Calu3 (cell line): ENCODE measurements at places on chromosomes 1 and 21.

DNA sequence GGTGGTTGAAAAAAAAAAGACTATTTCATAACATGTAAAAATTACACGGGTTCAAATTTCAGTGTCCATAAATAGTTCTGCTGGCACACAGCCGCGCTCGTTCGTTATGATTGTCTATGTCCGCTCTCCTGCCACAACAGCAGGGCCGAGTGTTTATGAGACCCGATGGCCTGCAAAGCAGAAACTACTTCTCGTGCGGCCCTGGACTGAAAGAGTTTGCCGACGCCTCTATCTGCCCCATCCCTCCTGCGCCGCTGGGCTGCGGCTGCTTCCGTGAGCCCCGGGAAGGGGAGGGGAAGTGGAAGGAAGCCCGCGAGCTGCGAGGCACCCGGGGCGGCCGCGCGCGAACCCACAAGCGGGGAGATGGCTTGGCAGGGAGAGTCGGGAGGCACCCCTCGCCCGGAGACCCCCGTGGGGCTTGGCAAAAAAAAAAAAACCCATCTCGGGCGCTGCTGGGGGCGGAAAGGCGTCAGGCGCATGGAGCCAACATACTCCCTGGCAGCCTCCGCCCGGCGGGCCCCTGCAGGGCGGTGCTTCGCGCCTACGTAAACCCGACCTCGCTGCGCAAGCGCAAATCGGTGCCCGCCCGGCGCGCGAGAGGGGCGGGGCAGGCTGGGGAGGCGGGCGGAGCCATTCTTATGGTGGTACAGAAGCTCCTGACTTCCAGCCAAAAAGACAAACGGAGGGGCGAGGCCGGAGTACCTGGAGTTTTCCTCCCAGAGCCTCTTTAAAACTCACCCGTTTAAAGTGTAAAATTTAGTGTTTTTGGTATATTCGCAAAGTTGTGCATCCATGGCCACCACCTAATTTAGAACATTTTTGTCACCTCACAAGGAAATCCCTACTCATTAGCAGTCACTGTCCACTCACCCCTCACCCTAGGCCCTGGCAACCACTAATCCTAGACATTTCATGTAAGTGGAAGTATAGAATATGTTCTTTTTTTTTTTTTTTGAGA lies 8.3 kb downstream of the SLC27A3 start:
- DNase-seq, result peak; percentile 96

- no peak for DNase-seq
These were observed at the start of gene THBS3 for GRCh38 chr1:155207806-155208540. Gene THBS3 (minus strand): TSS chr1:155207897. CDS start chr1:155207876, 21 bp downstream.

DNA sequence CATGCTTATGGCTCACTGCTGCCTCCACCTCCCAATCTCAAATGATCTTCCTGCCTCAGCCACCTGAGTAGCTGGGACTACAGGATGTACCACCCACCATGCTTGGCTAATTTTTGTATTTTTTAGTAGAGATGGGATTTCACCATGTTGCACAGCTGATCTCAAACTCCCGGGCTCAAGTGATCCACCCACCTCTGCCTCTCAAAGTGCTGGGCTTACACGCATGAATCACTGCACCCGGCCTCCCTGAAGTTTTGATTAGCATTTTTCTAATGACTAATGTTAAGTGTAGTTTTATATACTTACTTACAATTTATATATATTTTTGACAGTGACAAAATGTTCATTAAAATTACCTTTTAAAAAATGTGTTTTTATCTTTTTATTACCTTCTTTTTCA lies 41.1 kb downstream of the ZNF678 start:
- no peak for DNase-seq

DNA sequence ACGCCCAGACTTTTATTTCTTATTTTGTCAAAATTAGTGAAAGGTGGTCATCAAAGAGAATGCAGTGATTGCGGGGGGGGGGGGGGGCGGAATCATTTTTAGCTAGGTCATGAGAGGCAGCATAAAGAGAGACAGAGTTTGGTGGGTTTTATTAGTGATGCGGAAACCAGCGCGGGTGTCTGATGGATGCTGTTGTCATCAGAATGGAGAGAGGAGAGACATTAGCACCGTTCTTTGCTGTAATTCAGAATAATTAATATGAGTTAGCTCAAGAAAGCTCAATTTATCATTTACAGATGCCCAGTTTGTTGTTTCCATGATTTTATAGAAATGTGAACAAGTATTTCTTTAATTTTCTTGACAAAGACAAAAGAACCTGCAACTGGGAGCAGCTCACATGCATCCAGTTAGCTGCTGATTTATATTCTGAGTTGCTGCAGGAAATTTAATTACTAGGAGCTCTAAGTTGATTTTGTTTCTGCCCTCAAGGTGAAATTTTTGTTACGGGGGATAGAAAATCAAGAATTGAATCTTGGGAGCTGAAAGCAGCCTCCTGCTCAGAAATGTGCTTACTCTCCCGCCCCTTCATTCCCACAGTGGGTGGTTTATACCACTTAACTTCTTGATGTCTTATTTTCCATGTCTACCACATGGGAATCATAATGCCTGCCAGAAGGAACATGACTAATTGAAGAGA lies 133.4 kb upstream of the MAP1LC3C start:
- DNase-seq, result no peak

DNA sequence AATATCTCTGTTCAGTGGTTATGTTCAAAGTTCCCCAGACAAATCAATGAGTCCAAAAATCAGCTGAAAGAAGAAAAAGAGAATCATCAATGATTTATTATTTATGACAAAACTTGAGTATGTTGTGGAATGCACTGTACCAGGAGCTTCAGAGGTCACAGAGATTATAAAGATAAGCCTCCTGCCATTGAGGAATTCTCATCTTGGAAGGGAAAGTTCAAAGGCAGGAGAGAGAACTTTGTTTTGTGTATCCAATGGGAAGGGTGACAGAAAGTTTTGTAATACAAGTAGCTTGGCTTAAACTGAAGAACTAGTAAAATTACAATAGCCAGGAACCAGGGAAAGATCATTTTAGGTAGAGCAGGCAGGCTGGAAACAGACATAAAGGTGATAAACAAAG lies 367.7 kb downstream of the VAV3 start:
- no peak for DNase-seq

- no peak for DNase-seq
These were observed 34.8 kb downstream of the TTLL7 start for GRCh38 chr1:83964153-83964552.

DNA sequence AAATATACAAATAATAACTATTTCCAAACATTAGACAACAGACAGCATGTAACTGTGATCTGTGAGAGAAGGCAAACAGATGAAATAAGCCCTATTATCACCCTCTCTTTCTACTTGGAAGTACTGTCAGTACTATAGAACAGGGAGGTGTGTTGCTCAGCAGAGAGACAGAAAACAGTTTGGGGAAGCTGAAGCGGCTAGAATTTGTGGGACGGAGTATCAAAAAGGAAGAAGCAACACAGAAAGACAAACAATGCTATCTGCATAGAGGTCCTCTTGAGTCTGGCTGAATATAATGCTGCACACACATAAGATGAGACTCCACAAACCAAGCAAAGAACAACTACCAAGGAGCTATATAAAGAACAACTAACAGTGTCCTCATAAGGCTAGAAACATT lies 59.4 kb downstream of the ZZZ3 start:
- DNase-seq, result no peak

DNA sequence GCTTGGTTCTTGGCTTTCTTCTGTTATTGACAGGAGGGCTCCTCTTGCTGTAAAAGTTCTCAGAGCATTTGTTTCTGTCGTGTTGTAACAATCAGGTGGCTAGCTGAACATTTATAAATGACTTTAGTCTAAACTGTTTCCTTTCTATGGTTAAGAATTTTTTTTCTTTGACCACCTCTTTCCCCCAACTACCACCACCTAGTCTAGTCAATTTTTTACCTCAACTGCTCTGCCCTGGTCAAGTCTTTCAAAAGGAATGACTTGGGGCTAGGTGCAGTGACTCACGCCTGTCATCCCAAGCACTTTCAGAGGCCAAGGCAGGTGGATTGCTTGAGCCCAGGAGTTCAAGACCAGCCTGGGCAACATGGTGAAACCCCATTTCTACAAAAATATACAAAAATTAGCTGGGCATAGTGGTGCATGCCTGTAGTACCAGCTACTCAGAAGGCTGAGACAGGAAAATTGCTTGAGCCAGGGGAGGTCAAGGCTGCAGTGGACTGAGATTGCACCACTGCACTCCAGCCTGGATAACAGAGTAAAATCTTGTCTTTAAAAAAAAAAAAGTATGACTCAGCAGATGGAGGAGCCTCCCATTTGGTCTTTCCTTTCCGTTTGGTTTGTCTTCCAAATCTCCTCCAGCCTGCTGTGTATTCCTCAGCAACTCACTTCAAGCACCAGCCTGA lies 40.7 kb downstream of the MAP3K21 start:
- no peak for DNase-seq

DNA sequence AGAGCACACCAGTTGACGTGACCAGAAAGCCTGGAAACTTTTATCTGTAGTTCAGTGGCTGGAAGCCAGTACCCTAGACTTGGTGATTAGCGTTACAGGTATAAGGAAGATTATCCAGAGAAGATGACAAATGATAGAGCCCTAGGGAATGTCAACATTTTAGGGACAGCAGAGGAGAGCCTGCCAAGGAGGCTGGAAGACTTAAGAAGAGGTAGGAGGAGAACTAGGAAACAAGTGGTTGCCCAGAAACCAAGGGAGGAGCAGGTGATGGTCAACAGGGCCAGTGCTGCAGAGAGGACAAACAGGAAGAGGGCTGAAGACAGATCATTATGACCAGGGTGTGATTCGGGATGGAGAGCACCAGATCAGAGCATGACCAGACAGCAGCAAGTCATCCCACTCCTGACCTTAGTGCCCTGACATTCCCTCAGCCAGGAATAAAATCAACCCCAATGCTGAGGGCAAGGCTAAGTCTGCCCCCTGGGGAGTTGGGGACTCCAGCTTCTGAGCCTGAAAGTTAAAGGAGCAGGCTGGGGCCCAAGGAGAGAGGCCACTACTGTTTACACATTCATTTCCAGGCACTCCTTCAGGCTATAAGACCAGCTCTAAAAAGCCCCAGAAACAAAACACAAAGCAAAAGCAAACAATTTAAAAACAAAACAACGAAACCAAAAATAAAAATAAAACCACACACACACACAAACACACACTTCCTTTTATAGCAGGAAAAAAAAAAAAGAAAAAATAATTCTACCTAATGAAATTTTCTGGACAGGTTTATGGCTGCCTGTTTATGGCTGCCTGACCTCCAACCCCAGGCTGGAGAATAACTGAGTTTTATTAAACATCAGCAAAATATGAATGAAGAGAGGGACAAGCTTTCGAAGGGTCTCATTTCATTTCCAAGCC lies 48.6 kb upstream of the LRRC52 start:
- DNase-seq, result no peak

- DNase-seq, result no peak
These were observed 10.2 kb downstream of the SPSB1 start for GRCh38 chr1:9302745-9303524.

GRCh38 chr21:39972471-39972870 lies 105.2 kb downstream of the PCP4 start:
- no peak for DNase-seq

DNA sequence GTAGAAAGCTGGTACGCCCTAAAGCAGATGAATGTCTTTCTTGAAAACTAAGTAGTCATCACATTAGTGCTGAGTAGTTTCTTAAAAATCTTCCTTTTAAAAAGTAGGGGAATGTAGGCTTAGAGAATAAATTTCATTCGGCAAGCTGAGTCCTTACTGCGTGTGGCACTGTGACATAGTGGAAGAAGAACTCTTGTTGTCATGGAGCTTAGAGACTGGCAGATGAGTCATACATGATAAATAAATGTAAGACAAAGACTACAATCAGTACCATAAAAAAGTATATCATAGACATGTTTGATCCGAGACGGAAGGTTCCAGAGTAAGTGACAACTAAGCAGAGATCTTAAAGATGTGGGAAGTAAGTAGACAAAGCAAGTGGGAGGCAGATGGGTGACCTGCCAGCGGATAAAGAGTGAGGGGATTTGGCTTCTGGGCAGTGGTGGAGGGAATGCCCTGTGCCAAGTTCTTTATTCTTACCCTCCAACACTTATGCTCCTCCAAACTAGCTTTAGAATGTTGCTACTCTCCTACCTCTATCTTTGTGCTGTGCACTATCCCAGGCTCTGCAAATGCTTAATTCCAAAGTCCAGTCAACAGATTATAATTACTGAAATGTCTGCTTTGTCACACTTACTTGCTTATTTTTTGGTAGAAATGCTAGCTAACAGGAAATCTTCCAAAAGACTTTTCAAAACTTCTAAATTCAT lies 608.5 kb upstream of the USP24 start:
- DNase-seq, result no peak

- DNase-seq, result no peak
These were observed 50.2 kb downstream of the ZZZ3 start for GRCh38 chr1:77632216-77632615.

- no peak for DNase-seq
These were observed 994 bp downstream of the RO60 start for GRCh38 chr1:193060406-193060805.

- DNase-seq, result no peak
These were observed 20.6 kb upstream of the KIF26B start for GRCh38 chr1:245133995-245134715.

- DNase-seq, result no peak
These were observed 192.4 kb downstream of the TGFBR3 start for GRCh38 chr1:91693557-91693956.

- no peak for DNase-seq
These were observed 1.2 kb upstream of the HSPB7 start for GRCh38 chr1:16018749-16019643.

- no peak for DNase-seq
These were observed 96.2 kb downstream of the LAMC2 start for GRCh38 chr1:183282101-183282855.

DNA sequence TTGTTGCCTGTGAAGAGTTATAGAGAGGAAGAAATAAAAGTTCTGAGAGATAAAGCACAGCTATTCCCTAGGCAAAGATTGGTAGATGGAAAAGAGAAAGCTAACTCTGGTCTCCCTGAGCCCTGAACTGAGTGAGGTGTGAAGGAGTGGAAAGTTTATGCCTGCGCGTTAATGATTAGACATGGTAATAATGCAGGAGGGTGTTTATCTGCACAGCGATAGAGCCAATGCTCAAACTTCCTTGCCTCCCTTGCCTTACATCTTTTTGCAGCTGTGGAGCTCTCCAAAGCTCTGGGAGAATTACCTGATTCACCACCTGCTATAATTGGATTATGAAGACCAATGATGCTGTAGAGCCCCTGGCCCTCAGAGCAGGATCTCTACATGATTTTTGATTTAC lies 32.8 kb upstream of the CHRM3 start:
- DNase-seq, result peak; percentile 46

GRCh38 chr1:228512781-228513198 lies 25.6 kb downstream of the RNF187 start:
- no peak for DNase-seq

GRCh38 chr1:234941321-234942011 lies 187.2 kb downstream of the TOMM20 start:
- DNase-seq, result no peak
